ENCODE measurements at places on chromosomes 1 and 21.

- no peak for DNase-seq
Measured at GRCh38 chr1:7482077-7482476, 289.0 kb upstream of the VAMP3 start.

DNA sequence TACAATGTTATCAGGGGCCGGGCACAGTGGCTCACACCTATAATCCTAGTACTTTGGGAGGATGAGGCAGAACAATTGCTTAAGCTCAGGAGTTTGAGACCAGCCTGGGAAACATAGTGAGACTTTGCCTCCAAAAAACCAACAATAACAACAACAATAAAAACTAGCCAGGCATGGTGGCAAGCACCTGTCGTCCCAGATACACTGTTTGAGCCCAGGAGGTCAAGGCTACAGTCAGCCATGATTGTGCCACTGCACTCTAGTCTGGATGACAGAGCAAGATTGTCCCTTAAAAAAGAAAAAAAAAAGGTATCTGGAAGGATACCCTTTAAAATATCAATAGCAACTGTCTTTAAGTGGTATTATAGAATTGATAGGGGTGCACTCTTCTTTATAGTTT, 16.1 kb downstream of the SORT1 start:
- no peak for DNase-seq

DNA sequence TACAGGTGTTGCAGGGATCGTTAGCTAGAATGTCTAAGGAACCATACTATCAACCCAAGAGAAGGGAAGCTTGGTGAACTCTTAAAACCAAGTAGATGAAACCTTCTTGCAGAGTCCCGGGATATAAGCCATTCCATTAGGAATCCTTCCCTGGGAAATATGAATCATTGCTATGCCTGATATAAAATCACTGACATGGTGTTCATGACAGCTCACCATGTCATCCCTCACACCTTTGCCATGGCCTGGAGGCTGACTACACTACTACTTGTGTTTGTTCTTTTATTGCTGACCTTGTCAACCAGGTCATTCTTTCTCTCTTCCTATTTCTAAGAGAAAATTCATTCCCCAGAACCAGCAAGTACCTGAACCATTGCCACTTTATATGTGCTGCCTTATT, 12.1 kb downstream of the ST6GALNAC3 start:
- no peak for DNase-seq

DNA sequence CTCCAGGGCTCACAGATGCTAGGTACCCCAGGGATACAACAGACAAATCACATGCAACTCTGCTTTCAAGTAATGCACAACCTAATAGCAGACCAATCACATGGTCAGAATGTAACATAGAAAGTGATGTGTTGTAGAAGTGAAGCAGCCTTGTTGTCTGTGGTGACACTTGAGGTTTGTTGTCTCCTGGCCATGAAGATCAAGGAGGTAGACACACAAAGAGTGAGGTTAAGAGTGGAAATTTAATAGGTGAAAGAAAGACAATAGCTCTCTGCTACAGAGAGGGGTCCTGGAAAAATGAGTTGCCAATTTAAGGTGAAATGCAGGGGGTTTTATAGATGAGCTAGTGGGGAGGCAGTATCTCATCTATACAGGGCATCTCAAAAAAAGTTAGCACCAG, 2.5 kb upstream of the TMEM9 start:
- no peak for DNase-seq

DNA sequence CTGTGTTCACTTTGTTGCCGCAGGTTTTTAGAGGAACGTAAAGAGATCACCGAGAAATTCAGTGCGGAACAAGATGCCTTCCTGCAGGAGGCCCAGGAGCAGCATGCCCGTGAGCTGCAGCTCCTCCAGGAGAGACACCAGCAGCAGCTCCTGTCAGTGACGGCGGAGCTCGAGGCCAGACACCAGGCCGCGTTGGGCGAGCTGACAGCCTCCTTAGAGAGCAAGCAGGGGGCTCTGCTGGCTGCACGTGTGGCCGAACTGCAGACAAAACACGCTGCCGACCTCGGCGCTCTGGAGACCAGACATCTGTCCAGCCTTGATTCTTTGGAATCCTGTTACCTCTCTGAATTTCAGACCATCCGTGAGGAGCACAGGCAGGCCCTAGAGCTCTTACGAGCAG, 42.6 kb downstream of the PCNT start:
- DNase-seq = no peak

DNA sequence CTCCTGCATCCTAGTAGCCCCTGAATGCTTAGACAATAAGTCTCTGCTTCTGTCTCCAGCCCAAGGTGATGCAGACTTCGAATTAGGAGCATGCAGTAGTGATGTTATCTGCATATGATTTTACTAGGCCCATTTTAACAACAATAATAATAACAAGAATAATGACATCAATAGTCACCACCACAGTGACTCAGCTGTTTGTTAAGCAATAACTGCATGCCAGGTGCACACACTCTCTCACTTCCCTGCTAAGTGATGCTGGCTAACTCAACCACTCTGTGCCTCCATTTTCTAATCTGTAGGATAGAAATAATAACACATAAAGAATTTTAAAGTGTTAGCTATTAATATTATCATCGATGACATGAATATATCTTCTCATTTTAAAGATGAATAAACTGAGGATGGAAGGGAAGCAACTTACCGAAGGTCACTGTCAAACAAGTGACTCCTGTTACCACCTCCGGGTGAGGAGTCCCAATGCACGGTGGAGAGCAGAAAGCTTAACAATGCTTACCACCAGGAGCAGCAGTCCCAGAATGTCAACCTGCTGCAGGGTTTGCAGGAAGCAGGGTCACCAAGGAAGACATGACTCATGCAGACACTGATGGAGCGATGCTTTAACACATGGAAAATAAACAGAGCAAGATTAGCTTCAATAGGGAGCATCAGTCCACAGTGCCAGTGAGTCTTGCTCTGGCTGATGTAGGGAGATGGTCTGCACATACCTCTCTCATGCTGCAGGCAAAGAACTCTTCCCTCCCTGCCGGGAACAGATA, 290.2 kb downstream of the SPATA17 start:
- no peak for DNase-seq

GRCh38 chr1:101388904-101389546, 152.2 kb downstream of the S1PR1 start:
- DNase-seq = peak; percentile 15

GRCh38 chr1:157115851-157116736, 16.5 kb upstream of the ETV3L start:
- no peak for DNase-seq

- no peak for DNase-seq
Measured at GRCh38 chr1:178566187-178566586, 53.3 kb downstream of the TEX35 start.

DNA sequence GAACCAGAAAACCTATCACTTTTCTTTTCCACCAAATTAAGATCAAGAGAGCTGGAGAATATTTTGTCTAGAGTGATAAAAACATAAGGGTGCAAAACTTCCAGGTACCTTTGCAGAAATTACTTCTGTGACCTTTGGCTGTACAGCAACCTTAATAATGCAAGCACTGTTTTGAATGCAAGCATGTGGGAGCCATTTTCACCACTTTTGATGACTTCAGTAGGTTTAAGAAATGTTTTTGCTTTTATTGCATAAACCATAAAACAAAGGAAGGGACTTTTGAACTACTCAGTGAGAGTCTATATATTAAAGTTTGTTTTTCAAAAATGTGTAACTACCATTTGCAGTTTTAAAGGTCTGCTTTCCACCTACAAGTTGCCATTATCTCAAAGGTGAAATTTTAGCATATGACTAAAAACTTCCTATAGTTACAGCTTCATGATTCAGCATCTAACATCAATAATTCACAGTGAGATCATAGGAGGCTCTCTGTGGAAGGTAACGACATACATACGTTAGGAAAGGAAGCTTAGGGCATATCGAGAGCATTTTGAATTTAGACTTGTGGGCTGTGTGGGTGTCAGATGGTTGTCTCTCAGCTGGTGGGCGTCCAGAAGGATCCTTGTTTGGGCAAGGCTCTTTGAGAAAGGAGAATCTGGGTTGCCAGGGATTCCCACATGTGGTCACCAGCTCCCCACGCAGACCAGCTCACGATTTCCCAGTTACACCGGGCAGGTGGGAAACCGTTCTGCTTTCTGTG, 1.1 kb upstream of the GADD45A start:
- peak; percentile 55 for DNase-seq

DNA sequence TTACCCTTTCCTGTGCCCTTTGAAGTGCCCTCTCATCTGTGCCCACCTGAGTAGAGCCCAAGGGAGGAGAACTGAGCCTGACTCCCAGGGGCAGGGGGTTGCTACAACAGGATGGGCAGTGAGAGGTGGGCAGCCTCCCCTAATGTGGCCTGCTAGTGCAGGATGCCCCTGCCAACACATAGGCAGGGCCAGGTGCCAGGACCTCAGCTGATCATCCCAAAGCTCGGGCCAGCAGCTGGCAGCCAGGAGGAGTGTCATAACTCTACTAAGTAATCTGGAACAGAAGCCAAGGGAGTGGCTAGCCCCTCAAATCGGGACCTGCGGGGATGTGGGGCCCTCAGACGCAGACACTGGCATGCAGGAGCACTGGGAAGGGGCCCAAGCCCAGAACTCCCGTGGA, 208.8 kb upstream of the RAB4A start:
- DNase-seq = no peak

DNA sequence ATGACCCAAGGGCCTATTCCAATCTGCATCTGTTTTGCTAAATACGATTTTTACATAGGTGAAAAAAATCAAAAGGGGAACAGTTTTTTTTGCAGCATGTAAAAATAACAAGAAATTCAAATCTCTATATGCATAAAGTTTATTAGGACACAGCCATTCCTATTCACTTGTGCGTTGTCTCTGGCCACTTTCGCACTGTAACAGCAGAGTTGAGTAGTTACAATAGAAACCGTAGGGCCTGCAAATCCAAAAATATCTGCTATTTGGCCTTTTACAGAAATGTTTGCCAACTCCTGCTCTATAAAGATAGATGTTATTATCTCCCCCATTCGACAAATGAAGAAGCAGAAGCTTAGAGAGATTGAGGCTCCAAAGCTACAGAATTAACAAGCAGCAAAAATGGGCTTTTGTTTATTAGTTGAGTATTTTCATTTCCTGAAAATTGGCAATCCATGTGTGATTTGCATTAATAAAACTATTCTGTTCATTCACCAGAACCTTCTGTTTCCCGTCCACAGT, 5.5 kb downstream of the DYNLT5 start:
- DNase-seq = no peak

- peak; percentile 47 for DNase-seq
Measured at GRCh38 chr1:228691926-228692325, 43.4 kb upstream of the RHOU start.

DNA sequence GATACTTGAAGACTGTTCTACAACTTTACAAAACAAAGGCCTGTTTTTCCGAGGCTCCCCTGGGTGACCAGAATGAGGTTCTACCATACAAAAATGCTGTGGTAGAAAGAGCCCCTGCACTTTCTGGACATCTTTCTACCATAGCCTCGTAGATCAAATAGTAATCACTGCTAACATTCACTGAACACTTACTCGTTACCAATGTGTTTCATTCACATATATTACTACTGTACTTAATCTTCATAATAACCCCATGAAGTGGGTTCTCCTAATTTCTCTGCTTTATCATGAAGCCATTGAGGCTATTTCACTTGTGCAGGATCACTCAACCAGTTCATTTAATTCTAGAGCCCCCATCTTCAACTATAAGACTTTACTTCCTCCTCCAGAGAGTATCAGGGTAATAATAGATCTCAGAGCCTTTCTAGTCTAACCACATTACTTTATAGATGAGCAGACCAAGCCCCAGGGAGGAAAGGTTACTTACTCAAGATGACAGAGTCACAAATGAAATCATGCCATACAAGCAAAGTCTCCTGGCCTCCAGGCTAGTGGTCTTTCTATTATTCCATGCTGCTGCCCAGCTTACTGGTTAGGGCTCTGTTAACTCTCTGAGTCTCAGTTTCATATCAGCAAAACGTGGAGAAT, 46.7 kb upstream of the OSBPL9 start:
- no peak for DNase-seq

DNA sequence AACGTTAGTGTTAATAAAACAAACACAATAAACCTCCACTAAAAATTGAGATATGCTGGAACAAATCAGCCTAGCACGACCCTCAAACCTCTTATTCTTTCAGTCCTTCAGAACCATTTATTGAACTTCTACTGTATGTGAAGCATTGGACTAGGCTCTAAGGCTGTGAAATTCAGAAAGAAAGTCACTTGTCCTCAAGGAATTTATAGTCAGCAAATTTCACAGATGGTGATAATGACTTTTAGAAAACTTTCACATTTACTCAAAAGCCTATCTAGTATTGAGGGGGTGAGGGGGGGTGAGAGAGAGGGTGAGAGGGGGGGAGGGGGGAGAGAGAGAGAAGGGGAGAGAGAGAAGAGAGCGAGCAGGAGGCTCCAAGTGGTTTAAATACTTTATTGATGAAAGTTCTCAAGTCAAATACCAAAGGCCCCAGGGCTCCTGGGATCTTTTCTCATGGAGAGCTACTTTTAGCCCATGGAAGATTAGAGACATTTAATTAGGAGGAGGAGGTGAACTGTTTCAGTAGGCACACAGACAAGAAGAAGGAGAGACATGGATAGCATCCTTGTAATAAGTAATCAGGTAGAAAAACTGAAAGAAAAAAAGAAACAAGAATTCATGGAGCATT, 66.3 kb upstream of the SSX2IP start:
- DNase-seq = no peak

DNA sequence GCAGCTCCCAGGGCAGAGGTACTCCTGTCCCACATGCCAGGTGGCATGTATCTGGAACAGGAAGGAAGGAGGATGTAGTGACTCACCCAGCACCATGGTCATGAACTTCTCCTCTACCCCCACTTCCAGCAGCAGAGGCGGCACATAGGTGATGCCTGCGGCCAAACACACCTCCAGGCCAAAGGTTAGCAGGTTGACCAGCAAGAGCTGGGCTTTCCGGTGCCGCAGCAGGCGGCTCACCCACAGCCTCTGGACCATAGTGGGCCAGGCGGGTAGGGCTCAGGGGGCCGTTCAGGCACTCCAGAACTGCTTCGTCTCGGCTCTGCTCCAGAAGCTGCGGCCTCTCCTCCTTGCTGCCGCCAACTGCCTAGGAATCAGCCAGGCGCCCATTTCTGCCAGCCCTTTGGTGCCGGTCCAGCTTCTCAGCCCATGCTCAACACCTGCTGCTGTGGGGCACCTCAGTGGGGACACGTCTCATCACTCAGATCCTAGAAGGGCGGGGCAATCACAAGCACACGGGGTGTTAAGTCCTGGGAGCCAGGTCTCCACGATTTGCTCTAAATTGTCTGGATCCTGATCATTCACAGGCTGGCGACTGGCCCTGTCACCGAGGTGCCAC, 15.8 kb downstream of the SLC45A3 start:
- DNase-seq = no peak

- no peak for DNase-seq
Measured at GRCh38 chr1:220655509-220655908, 34.7 kb upstream of the C1orf115 start.

DNA sequence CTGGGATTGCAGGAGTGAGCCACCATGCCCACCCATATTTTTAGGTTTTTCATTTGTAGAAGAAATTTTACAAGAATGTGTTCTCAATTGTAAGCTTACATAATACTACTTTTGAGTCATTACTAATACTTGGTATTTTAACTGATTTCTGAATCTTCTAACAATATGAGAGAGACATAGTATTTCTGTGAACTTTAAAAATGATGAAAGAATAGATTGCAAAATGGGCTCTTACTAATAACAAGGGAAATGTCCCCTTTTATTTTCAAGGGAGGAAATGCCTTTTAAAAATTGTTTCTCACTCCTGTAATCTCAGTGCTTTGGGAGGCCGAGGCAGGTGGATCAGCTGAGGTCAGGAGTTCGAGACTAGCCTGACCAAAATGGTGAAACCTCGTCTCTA, 5.9 kb downstream of the AGO3 start:
- no peak for DNase-seq
